ENCODE measurements at places on chromosomes 1 and 21.

DNA sequence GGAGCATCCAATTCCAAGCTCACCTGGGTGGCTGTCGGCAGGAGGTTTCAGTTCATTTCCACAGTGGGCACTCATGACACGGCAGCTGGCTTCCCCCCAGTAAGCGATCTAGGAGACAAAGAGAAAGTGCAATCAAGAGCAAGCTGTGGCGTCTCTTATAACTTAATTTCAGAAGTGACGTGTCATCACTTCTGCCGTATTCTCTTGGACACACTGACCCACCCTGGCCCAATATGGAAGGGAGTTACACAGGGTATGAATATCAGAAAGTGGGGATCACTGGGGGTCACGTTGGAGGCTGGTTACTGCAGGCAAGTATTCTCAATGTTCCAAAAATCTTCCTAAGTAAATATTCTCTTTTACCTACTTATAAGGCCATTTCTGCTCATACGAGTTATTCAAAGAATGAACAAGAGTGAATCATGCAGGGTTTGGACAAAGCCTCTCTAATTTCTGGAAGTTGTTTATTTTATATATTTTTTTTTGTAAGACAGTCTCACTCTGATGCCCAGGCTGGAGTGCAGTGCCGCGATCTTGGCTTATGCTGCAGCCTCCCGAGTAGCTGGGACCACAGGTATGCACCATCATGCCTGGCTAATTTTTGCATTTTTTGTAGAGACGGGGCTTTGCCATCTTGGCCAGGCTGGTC, 46.5 kb upstream of the GREM2 start:
- DNase-seq = no peak

DNA sequence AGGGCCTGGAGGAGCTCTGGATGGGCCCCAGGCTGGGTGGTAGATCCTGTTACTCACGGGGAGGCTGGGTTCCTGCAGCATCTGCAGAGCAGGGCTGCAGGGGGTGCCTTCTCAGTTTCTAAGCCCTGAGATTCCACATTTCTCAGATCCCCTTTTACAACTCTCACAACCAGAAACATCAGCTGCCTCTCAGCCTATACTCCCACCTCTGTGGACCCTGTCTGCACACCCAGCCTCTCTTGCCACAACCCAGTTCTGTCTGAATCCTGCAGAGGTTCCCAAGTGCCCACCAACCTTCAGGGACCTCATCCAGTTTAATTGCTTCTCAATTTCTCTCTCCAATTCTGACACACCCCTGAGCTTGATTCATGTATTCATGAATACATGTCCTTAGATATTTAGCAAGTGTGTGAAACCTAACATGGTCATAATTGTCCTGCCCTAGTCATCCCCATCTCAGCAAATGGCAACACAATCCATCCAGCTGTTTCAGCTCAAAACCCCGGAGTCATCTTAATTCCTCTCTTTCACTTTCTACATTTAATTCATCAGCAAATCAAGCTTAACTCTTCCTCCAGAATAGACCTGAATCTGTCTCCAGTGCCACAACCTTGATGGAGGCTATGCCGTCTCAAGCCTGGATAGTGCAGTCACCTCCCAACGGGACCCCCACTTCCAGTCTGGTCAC, 57.0 kb upstream of the NEK2 start:
- DNase-seq = no peak

GRCh38 chr21:31278511-31279130, 65.4 kb downstream of the TIAM1 start:
- DNase-seq = no peak

DNA sequence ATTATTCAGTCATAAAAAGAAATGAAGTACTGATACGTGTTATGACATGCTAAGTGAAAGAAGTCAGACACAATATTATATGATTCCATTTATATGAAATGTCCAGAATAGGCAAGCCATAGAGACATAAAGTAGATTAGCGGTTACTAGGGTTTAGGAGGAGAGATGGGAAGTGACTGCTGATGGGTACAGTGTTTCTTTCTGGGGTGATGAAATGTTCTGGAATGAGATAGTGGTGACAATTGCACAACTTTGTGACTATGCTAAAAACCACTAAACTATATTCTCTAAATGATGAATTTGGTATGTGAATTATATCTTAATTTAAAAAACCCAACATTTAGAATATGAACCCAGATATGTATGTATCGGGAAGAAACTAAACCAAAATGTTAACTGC, 27.6 kb downstream of the IPP start:
- DNase-seq = no peak

DNA sequence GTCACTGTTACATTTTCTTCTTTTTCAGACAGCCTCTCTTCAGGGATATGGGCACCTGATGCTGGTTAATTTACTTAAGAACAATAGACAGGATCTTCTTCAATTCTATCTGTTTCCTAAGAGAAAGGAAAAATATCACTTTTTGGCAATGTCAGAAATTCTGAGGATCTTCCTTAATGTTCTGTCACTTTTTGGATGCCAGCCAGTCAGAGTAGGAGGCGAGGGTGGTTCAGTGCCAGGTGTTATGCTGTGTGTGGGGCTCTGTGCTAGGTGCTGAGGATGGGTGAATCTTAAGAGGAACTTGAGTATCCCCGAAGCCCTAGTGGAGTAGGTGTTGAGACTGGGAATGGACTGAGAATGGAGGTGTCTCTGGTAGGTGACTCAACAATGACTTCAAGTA, 133.5 kb downstream of the UCK2 start:
- no peak for DNase-seq

- no peak for DNase-seq
Observed at GRCh38 chr1:243258731-243259130, 2.9 kb downstream of the SDCCAG8 start.

DNA sequence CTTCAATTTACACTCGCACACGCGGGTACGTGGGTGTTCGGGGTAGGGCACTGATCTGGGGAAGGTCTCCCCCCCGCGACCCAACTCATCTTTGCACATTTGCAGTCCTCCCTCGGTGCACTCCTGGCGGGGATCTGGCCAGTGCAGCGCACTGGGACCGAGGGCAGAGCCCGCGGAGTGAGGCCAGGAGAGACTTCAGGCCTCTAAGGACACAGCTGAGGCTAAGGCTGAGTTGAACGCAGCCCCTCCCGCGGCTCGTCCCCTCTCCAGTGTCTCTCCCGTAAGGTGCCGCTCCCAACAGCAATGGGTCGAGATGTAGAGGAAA, 936 bp upstream of the NCAM2 start:
- DNase-seq = no peak

- no peak for DNase-seq
Observed at GRCh38 chr1:75707191-75707590, 17.3 kb upstream of the ACADM start.

DNA sequence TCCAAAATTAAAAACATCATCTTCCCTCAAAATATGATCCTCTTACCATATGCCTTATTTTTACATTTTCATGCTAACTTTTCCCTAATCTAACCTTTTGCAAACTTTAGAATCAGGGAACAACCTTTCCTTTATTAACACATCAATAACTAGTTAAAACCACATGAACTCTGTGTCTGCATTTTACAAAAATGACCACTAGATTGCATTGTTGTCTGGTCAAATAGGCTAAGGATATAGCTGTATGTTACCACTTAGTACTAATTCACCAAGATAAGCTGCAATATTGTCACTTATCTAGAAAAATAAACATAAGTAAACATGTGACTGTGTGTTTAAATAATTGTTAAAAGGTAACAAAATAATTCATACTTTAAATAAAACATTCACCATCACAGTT, 82.3 kb downstream of the DENND1B start:
- no peak for DNase-seq

DNA sequence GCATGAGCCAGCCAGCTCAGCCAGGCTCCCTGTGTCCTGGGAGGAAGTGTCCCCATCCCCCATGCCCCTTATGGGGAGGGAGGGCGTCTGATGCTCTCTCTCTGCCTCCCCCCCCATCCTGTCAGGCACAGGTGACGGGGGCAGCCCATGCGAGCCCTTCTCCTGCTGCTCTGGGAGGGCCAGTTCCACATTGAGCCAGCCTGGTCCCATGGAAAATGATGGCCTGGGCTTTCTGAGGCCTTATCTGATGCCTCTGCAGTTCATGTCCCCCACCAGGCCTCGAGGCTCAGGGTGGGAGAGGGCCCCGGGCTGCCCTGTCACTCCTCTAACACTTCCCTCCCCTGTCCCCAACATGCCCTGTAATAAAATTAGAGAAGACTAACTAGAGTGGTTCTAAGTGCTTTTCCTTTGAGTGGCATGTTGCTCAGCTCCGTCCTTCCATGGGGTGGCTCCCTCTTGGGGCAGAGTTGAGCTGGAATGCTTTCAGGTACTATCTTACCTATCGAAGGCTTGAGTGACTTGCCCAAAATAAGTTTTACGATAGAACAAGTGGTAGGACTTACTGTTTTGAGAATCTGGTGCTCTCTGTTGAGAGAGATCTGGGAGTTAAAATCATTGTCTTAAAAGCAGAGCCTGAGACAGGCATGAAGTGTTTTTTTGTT, 1.8 kb upstream of the MTFR1L start:
- no peak for DNase-seq

GRCh38 chr1:7808253-7808844, 24.3 kb downstream of the PER3 start:
- DNase-seq = peak; percentile 13

GRCh38 chr1:247222840-247223239, 33.0 kb upstream of the VN1R5 start:
- DNase-seq = no peak

GRCh38 chr1:204801211-204801610, 69.5 kb upstream of the NFASC start:
- no peak for DNase-seq

Data from germinal center (tissue), 1 donor.